Hematopoietic multipotent progenitor cell (in vitro differentiated cells): ENCODE measurements at places on chromosomes 11 and 22.

DNA sequence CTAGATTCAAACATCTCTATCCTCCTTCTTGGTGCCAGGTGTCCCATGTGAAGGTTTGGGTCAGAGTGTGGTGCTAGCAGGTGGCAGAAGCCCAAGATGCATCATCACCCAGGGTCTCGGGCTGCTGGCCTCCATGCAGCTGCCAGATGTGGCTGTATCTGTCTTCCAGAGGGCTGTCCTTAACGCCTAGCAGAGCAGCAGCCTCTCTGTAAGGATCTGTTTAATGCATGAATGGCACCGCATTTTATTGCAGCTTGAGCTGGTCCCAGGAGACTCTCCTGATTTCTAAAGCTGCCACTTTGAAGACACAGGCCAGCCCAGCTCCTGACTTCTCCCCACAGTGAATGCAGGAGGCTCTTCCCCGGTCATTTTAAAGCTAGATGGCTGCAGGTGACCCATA lies 26.3 kb downstream of the SLC1A2 start:
- DNase-seq: no peak

GRCh38 chr11:19493446-19494213 lies 219.0 kb upstream of the NAV2 start:
- no peak for DNase-seq

DNA sequence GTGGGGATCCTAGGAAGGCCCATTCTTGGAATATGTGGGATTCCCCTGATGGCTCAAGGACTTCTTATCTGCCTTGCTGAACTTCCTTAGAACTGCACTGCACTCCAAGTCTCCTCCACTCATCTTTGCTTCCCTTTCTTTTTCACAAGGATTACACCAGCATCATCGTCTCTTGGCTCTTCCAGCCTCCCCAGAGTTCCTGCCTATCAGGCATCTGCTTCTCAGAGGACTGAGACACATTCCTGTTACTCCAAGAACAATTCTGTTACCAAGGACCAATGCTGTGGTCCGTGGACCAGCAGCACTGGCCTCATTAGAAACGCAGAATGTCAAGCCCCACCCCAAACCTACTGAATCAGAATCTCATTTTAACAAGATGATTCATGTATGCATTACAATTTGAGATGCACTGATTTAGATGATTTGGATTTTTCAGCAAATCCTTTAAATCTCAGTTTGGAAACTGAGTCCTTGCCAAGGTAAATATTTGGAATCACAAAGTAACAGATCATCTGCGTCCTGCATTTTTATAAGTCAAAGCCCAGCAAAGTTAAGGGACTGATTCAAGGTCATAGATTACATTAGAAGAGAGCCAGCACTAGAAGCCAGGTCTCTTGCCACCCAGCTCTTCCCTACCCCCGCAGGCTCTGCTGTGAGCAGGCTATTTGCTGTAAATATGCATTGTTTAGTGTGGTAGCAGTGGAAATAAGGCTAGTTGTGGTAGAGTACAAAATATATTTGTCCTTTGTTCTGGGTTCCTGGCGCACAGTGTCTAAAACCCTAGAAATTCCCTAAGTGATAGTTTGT lies 110.9 kb downstream of the SWAP70 start:
- no peak for DNase-seq

DNA sequence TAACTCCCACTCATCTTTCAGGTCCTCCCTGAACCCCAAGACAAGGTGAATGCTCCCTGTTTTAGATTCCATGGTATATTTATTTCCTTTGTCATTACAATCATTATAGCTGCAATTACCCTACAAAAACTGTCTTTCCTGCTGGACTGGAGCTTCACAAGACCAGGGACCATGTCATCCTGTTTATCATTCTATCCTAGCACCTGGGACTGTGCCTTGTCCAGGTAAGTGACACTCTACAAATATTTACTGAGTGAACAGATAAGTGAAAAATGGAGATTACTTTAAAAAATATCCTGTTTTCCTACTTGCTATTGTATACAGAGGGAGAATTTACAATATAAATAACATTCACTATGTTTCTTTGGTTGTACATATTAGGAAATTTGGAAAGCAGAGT lies 22.5 kb upstream of the ELF5 start:
- DNase-seq: no peak

DNA sequence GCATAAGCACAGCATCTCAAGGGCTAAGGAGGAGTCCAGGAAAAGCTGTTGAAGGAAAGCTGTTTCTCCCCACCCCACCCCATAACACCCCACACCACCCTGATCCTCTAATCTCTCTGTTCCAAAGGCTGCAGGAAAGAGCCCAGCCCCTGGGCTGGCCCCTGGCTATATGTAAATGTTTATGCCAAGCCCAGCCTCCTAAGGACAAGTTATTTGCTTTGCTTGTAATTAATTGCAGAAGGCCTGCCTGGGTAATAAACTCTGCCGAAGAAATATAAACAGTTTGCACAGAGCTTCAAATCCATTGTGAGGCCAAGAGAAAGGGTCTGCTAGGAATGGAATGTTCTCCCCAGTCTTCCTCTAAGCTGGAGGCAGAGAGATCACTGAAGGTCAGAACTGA lies 21.2 kb downstream of the ARRB1 start:
- DNase-seq: no peak

DNA sequence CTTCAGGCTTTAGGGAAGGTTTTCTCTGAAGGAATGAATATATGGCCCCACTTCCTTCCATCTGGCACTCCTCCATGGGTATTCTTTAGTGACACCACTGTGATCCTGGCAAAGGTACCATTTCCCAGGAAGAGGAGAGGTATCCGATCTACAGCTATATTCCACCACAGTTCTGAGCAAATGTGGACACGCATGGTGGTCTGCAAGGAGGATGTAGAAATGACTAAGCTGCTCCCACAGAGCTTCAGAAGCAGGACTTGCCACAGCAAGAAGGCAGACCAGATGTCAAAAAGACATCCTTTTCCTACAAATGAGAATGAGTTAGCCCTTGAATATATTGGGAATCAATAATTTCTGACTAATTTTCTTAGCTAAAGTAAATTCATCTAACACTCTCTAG lies 45.5 kb downstream of the ARFGAP2 start:
- DNase-seq: no peak

DNA sequence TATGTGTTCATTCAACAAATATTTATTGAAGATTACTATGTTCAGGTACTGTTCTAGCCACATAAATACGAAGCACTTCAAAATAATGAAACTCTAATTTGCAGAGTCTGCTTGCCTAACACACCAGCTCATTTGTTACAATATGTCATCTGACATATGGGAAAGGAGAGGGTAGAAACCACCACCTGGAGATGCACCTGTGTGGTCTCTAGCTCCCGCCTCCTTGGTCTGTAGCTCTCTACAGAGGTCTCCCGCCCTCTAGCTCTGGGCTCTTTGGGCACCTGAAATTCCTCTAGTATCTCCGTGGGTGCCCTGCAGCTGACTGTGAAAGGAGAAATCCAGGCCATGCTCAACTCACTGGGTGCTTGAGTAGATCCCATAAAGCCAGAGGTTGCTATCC lies 51.4 kb upstream of the DBX1 start:
- DNase-seq: no peak

DNA sequence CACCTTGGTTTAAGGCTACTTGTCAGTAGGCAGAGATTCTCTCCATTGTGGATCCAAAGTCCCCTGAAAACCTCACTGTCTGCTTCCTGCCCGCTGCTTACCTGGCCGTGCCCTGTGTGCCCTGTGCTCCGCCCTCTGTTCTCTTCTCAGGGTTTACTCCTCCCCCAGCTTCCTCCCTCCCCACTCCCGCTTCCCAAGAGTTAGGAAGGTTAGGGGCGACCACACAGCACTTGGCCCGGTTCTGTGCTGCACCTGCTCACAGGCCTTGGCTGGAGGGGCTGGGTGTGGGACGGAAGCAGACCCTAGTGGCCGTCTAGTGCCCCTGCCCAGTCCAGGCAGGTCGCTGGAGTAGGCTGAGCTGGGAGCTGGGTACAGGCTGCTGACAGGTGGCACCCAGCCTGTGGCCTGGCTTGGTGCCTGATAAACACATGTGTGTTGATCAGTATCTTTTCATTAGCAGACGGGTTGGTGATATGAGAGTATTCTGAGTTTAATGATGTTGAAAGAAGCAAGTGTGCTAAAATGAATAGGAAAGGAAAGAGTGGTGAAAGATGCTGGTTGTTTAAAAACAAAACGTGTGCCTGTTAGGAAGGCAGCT lies 40.5 kb downstream of the GRAMD4 start:
- DNase-seq: peak; percentile 87

GRCh38 chr22:19579115-19579811 lies 55.1 kb upstream of the CLDN5 start:
- DNase-seq: peak; percentile 36

GRCh38 chr22:32917577-32918354 lies 116.3 kb downstream of the TIMP3 start:
- DNase-seq: no peak

DNA sequence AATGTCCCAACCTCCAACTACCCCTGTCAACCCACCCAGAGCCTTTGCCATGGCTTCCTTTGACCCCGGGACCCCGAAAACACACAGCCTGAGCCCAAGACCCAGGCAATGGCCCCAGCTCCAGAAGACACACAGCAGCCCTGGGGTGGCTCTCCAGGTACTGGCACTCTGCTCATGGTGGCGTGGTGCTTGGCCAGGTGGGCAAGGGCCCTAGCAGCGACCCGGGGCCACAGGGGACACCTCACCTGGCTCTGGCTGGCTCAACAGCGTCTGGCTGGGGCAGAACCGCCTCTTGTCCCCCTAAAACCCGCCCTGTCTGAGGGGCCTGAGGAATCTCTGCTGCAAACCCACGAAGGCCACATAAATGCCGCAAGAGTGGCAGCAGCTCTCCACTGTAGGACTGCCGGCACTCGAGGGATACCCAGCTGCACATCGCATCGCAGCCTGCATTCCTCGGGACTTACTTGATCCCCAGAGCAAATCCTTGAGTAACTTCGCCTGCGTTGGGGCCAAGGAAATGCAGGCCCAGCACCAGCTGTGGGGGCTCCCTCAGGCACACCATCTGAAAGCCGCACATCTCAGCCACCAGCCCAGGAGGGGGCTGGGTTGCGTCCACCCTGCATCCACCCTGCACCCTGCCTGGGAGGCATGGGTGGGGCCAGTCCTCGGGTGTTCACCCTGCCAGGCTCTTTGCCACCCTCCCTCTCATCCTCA lies 23.1 kb upstream of the GNB1L start:
- no peak for DNase-seq

DNA sequence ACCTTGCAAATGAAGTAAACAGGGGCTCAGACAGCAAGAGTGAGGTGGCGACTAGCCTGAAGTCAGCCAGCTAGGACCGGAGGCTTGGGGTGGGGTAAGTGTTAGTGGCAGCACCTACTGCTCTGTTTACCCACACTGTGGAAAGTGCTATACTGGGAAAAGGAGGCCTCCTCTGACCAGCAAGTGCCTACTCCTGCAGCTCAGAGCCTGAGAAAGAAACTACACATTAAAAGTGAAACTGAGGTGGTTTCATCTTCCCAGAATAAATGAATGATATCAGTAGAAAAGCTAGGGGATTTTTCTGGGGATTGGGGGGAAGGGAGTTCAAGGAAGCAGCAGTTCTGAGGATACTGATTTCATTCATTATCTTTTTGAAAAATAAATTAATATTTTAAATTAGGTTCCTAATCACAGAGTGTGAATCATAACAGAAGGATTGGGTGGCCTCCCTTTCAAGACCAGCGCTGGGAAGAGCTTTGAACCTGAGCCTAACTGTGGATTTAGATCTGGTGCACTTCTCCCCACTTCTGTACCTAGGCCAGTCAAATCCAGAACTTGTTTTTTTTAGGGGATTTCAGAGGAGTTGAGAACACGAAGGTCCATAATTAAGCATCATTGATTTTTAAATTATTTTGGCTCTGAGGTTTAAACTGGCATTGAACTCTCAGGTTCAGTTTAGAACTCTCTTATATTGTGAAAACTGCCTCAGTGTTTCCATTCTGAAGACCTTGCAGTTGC lies 48.1 kb upstream of the GRAMD1B start:
- no peak for DNase-seq

GRCh38 chr11:3659595-3660515 lies 11.3 kb downstream of the CHRNA10 start:
- DNase-seq: no peak

DNA sequence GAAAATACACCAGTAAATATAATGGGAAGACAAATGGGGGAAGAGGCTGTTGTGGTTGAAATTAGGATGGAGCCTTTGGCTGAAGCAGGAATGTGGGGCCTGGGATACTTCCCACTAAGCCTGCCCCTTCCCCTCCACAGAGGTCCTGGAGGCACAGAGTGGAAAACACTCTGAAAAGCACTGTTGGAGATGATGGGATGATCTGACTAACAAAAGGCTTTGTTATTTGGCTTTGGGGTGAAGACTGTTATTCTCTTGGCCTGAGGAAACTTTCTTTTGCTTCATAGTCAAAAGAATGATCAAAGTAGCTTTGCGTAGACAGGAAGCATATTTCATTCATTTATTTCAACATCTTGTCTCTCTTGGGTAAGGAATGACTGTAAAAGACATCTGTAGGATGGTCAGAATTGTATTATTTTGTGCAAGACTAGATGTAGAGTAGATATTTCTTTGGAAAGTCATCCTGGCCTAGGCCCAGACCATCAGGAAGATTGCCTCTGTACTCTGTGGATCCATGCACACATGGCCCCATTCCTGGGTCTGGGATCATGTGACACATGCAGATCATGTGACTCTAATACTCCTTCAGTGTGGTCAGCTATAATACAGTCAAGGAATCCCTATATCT lies 111.4 kb downstream of the SPON1 start:
- DNase-seq: no peak

DNA sequence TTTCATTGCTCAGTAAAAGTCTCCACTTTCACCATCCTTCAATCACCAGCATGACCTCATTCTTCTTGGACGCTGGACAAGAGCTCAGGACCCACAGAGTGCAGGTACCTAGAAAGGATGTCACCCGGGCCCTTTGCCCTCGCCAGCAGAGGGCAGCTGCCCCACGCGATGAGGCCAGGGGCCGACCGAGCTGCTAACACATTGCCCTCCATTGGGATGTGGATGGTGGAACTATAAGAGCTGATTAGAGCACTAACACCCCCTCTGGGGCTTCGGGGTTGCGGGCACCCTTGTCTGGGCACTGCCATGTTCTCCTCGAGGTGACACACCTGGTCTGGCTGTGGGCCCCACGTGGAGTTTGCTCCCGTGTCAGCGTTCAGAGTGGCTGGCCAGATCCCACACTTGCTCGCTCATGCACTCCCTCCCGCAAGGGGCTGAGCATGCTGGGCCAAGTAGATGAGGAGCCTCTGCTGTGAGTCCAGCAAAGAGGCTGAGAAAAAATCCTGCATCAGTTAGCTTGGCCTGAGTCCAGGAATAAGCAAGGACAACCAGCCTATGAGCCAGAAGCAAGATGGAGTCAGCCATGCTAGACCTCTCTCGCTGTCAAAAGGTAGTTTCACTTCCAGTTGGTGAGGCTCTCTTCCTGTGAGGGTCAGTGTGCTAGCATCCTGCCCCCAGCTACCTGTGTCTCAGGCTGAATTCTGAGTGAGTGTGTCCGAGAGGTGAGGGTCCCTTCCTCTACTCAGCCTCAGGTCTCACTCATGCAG lies 9.8 kb downstream of the KRTAP5-6 start:
- DNase-seq: peak; percentile 58

DNA sequence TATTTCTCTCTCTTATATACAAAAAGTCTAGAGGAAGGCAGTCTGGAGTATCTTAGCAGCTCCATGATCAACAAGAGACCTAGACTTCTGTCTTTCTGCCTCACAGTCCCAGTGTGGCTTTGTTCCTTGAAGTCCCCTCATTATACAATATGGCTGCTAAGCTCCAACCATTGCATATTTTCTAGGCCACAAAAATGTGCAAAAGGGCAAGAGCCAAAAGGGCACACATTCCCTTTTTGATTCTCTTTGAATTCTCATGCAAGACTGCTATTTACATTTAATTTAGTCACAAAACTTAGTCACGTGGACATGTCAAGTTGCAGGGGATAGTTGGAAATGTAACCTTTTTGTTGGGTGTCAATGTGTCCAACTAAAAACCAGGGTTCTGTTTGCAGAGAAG lies 64.2 kb upstream of the OLFML1 start:
- DNase-seq: no peak

- DNase-seq: peak; percentile 18
Measured at GRCh38 chr22:31692186-31692886, 30.3 kb upstream of the PISD start.
